ENCODE measurements at places on chromosomes 2 and 18.

DNA sequence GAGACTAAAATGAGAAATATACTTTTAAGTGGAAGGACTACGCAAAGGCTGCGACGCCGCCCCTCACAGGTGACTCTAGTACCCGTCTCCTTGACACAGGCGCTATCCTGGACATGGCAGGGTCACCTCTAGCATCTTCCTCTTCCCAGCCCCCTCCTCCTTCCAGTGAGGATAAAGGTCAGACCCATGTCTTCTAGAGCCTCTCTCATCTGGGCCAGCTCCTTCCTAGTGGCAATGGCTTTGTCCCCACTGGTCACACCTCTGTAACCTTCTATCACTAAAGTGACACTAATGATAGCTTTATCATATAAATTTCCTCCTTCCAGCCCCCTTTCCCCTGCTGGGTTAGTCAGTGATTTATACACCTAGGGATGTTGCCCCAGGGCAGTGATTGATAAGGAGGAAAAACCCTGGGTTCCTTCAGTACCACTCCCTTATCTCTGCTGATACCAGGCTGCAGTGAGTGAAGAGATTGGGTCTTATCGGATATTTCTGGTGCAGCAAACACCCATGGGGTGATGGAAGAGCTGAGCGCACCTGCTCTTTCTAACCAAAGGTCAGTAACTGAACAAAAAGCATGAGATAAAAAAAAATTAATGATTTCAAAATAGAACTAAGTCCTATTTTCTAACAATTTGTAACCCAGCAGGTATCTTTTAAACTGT, 62.0 kb upstream of the FZD5 start:
- no peak for DNase-seq

DNA sequence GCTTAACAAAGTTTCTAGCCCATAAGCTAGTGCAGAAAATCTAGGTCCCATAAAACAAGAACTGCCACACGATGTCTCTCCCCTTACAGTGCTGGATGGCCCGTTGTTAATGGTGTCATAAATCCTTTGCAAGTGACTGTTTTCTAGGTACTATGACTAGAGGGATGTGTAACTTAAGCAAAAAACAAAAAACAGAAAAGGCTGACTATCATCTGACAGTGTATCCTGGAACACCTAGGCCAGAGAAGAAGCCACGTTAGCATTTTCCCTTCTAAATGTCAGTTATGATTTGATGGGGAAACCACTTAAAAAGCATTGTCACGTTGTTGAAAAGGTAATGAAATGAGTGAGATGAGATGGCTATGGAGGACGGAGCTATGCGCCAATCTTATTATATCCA, 2.4 kb downstream of the CASP8 start:
- DNase-seq: no peak

DNA sequence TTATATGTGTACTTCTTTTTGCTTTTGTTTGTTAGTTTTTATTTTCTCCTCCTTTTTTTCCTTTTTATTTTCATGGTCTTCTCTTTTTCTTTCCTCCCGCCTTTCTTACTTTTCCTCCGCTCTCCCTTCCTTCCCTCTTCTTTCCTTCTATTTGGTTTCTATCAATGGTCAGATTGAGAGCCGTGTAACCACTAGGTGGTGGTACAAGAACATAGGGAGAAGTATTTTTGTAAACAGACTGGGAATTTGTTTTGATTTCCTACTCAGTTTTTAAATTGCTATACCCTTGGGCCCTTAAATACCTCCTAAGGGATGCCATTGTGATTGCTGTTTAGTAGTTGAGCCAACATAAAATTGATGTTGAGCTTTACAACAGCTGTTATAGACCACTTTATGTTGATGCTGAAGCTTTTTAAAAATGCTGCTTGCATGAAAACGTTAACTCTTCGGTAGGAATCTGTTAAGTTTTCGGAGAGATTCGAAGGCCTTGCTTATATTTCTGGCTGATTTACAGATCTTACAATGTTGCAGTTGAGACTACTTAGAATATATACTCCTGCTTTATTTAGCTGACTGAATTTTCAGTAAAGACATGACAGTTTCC, 124.2 kb downstream of the UBE2E3 start:
- peak; percentile 41 for DNase-seq

GRCh38 chr18:69326094-69326493, 74.6 kb upstream of the DOK6 start:
- DNase-seq: no peak
